Stimulated activated CD4-positive, alpha-beta T cell treated with anti-CD3 and anti-CD28 coated beads, Interleukin-1b, Interleukin-23, amount 100 ng/mL, for 24 hours (primary cell): ENCODE measurements at places on chromosomes 7 and 10.

- no peak for DNase-seq
These were observed 102.9 kb upstream of the FAM20C start for GRCh38 chr7:89232-90019.

DNA sequence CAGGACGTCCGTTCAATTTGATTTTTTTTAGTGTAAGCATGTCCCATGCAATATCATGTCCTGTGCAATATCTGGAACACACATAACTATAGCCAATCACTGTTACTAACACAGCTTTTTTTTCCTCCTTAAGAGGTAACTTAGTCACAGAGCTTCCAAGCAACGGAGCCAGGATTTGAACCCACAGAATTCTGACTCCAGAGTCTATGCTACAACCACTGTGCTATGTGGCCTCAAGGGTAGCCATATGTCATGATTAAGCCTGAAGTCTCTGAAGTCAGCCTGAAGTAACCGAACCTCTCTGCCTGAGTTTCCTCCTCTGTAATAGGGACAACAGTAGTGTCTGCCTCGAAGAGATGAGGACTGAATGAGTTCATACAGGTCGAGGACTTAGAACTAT is 42.2 kb upstream of the TCF7L2 start:
- no peak for DNase-seq

DNA sequence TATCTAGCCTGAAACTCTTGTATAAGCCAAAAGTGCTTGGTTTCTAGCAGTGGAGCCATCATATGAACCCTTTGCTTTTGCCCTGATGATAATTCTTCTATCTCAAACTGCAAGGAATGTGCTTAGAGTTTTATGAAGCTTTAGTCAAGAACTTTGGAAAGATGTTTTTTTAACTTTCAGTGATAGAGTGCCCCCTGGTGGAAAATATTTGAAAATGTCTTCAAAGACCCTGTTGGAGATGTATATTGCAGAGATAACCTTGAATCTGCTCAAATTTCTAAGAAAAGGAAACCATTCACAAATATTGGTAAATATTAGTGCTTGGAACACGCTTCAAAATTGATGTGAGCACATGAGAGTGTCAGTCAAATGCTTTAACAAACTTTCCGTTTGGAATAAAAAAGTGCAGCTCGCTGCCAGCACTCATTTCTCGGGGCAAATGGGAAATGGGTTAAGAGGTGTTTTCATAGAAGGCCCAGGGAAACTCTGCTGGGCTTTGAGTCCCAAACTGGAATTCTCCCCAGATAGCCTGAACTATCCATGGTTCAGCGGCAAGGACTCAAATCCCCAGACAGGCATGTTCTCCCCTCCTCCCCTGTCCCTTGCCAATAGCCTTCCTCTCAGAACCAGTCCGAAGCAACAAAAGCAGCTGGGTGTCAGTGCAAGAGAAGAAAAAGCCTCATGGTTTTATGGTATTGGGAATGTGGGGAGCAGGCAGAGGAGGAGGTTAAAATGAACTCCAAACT is 129.3 kb downstream of the MYOF start:
- no peak for DNase-seq

DNA sequence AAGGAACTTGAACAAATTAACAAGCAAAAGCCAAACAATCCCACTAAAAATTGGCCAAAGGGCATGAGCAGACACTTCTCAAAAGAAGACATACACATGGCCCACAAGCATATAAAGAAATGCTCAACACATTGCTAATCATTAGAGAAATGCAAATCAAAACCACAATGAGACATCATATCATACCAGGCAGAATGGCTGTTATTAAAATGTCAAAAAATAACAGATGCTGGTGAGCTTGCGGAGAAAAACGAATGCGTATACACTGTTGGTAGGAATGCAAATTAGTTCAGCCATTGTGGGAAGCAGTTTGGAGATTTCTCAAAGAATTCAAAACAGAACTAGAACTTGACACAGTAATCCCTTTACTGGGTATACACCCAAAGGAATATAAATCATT is 311.7 kb upstream of the HPS1 start:
- DNase-seq = no peak

DNA sequence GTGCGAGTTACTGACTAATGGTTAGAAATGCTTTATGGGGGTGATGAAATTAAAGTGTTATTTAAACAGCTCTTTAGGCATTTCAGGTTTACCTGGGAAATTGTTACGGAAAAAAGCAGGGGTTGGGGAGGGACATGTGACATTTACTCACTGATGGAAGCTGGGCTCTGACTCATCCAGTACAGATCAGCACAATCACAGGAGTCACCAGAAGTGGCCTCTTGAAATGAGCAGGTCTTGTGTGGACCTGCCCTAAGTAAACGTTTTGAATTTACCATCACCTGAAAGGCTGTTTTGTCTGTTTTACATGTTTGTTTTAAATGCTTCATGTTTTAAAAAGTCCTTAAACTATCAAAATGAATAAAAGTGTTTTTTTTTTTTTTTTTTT is 2.3 kb downstream of the GLRX3 start:
- no peak for DNase-seq

- DNase-seq = no peak
These were observed 10.8 kb upstream of the CLDN4 start for GRCh38 chr7:73820013-73820412.

DNA sequence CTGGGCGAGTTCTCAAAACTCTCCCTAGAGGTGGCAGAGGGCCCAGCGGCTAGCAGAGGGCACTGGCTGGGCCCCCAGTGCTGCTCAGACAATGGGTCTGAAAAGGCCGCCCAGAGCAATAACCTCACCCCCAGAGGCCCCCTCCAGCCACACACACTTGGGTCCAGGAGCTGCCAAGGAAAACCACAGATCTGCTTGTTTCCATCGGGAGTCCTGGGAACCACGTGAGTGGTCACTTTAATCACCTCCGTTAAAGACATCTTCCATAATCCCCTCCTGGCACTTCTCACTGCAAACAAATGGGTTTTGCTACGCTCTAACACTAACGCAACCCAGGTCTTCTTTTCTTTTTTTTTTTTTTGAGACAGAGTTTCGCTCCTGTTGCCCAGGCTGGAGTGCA is 30.0 kb downstream of the NUDT1 start:
- DNase-seq = no peak

DNA sequence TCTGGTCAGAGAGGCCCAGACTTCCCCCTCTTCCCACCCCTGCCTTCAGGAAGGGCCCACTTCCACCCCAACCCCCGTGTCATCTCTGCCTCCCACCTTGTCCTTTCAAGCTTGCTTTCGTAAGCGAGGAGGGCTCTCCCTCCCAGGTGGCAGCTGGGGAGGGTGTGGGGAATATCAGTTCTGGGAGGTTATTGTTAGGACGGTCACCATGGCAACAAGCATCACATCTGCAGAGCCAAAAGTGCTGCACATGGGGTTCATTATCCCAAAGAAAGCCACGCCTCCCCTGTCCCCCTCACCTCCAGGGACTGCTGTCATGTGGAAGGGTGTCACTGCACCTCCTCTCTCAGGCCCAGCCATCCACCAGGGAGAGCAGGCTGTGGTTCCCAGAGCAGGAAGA is 2.6 kb upstream of the CAMK2B start:
- DNase-seq = no peak

DNA sequence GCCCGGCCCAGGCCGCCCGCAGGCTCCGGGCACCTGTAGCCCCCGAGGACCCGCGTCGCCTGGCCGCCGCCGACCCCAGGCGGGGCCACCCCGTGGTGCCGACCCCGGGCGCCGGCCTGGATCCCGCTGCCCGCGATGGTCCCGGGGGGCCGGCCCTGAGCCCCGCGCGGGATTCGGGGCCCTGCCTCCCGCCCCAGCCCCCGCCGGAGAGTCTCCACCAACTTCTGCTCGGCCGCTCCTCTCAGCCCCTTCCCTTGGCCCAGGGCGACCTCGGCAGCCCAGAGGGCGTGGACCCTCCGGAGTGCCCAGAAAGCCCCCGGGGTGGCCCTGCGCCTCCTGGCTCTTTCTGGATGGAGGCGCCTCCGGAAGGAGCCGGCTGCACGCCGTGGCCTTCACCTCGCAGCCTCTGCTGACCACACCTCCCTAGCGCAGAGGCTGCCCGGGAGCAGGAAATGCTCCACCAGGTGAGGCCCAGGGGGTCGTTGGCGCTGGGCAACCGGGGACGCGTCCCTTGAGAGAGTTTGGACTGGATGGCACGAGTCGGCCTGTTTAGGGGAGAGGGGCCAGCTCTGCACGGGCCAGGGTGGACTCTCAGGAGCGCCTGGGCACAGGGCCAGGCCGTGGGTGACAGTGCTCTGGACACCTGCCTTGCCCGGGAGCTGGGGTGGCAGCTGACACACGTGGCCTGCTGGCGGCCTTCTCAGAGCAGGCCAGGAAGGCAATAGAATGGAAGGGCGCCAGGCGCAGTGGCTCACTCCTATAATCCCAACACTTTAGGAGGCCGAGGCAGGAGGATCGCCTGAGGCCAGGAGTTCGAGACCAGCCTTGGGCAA is 529 bp downstream of the ZNF853 start:
- no peak for DNase-seq

DNA sequence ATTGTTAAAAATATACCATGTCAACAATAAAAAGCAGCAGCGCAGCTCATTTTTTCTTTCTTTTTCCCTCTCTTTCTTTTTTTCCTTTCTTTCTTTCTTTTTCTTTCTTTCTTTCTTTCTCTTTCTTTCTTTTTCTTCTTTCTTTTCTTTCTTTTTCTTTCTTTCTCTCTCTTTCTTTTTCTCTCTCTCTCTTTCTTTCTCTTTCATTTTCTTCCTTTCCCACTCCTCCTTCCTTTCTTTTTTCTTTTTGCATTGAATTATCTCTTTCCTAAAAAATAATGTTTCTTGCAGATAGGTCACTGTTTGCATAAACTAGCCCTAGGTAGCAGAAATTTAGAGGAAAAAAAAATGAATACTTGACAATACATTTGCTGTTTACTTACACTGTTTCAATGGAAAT is 755.1 kb upstream of the COBL start:
- DNase-seq = no peak

DNA sequence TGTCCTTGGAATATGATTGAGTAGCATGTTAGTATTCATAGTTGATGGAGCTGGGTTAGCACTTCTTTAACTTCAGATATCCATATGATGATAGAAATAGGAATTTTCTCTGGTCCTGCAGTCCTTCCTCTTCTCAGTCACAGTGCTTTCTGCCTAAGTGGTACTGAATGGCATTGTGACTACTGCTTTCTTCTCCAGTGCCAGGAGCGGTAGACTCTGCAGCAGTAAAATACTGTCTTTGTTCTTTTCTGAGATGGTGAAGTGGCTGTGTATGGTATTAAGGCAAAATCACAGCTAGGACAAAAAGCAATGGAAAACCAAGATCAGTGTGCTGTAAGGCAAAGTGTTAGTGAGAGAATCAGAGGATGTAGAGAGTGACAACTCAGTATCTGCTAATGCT is 46.6 kb downstream of the C1GALT1 start:
- DNase-seq = no peak

GRCh38 chr10:92024700-92025099 is 101.1 kb downstream of the BTAF1 start:
- no peak for DNase-seq

DNA sequence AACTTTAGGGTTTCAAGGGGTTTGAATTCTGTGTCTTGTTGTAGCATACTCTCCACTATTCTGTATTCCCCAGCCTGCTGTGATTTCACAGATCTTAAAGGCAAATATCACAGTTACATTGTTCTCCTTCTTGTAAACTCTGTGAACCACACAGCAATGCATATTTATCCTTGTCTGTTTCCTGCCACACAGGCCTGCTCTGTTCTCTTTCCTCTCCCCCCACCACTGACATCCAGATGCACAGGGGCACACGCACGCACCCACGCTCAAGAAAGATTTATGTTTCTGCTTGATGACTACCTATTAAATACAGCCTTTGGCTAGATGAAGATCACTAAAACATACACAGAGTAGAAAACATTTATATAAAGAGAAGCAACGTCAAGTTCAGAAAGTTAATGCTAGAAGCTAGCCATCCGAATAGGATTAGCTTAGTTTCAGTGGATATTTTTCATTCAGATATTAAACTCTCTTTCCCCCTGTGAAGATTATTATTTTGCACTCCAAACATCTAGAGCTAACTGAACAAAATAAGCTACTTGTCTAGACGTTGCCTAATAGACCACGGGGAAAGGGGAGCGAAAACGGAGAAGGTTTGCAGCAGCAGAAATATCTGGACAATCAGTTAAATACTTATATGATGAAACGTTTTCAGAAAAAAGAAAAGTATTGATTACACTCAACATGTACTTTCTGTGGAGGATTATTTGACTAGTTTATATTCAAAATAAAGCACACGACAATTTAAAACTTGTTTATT is 193.1 kb upstream of the SEMA3C start:
- DNase-seq = no peak

- DNase-seq = no peak
These were observed 68.5 kb upstream of the FERD3L start for GRCh38 chr7:19213746-19214145.

DNA sequence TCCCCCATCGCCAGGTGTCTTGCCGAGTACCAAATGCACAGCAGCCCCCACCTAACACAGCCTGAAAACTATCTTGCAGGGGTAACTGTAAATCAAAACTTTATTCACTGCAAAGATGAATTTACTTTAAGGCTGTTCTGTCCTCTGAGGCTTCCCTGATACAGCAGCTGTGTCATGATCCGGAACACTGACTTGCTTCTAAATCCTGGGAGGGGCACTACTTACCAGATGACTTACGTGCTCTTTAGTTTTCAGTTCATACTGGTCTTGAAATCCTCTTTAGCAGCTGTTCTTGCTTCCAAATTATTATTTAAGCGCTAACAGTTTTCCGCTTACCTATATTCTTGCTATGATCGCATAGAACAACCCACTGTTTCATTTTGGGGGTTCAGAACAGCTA is 4.9 kb downstream of the DYNC1I1 start:
- no peak for DNase-seq

DNA sequence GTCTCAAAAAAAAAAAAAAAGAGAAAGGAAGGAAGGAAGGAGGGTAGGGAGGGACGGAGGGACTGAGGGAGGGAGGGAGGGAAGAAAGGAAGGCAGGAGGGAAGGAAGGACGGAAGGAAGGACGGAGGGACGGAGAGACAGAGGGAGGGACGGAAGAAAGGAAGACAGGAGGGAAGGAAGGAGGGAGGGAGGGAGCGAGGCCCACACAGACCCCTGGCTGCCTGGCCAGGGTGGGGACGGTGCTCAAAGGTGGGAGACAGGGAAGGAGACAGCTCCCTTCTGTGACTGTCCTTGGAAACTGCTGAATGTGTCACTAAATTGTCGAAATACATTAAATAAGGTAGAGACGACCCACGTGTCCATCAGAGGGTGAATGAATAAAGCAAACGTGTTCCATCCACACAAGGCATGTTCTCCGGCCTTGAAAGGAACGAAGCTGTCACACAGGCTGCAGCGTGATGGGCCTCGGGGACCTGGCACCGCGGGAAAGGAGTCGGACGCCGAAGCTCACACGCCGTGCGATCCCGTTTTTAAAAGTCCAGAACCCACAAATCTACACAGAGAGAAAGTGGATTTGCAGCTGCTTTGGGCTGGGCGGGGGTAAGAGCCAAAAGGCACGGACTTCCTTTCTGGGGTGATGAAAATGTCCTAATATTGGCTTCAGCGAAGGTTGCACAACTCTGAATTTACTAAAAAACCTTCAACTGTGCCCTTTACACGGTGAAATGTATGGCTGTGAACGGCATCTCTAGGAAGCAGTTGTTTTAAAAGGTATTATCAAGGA is 23.3 kb downstream of the ADAP1 start:
- DNase-seq = no peak

GRCh38 chr10:48818861-48819520 is 120.6 kb downstream of the LRRC18 start:
- no peak for DNase-seq

- no peak for DNase-seq
These were observed 115.5 kb downstream of the RTKN2 start for GRCh38 chr10:62153191-62153590.
